OCI-LY7 (cell line): ENCODE measurements at places on chromosomes 1 and 21. TPM values are rescaled to one million over a fixed set of nuclear protein-coding genes. Genes with fewer than 3 reads are reported as not detected.

The CYP4X1 gene
- total RNA-seq, result not detected in 2 replicates

The ZMYND12 gene
- total RNA-seq, result not detected in 2 replicates

The ANGPTL1 gene
- total RNA-seq, result not detected in 2 replicates

The LEMD1 gene
- total RNA-seq, result 0.63 TPM in 1 of 2 replicates, not detected in the other

The AMY2A gene
- total RNA-seq, result not detected in 2 replicates

The OR2T2 gene
- not detected in 2 replicates for total RNA-seq

The OR2T29 gene
- not detected in 2 replicates for total RNA-seq

The BRDT gene
- not detected in 2 replicates for total RNA-seq

DNA sequence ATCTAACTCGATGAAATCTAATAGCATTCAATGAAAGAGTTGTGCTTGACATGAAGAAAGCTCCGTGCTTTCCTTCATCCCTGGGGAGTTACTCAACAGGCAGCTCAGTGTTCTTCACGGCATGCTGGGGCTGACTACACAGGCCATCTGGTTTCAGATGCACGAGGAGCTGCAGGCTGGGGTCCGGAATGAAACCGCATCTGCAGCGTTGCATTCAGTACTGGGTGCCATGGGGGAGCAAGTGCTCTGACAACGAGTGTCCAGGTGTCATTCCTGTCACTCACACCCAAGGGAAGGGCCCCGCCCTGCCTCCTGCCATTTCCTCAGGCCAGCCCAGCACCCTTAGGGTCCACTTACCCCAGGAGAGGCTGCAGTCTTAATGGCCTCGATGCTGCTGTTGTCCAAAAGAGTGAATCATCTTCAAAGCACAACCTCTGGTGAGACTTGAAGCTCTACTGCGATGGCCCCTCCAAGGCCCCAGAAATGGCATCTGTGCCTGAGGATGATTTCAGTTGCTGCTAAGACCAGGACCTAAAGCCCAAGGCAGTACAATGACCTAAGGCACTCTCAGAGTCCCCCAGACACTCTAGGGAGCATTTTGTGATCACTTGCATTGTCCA lies 61.4 kb downstream of the STUM start:
- no peak for DNase-seq

- DNase-seq, result no peak
Observed at GRCh38 chr1:80987824-80988223, 812.9 kb upstream of the ADGRL2 start.

DNA sequence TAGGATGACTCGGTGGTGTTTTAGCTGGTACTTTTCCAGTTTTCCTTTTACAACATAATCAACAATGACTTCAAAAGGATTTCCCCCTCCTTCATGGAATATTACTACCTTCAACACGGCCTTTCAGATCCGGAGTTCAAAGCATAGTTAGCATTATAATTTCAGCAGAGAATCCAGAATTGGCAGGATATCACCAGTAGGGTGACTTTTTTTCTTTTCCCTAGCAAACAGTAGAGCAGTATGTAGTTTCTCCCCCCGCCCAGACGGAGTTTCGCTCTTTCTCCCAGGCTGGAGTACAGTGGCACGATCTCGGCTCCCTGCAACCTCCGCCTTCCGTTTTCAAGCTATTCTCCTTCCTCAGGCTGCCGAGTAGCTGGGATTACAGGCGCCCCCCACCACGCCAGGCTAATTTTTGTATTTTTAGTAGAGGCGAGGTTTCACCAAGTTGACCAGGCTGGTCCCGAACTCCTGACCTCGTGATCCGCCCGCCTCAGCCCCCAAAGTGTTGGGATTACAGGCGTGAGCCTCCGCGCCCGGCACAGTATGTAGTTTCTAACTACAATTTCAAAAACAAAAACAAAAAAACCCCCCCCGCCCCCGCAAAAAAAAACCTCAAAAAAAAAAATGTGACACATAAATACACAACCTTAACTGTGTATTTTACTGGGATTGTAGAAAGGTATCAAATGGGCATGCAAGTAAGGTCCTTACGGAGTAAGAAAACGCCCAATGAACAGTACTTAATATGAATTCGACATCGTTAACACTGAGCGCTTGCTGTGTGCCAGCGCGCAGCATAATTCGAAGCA lies 1.5 kb upstream of the COX20 start:
- peak; percentile 81 for DNase-seq

- no peak for DNase-seq
Observed at GRCh38 chr1:213829780-213830179, 158.0 kb upstream of the PROX1 start.

DNA sequence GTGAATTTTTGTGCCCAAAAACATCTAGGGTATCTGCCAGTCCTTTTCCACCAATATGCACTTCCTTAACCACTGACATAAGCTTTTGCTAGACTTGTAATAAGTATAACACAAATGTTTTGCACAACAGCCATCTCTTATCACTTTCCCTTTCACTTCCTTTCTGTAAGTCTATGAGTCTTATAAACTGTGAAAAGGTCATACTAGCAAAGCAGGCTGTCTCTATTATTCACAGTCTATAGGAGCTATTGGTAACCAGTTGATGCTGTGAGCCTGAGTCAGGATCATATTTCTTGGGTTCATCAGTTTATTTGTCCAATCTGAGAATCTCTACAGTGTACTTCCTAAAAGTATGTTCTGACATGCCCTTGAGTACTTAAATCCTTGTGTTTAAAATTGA lies 172.6 kb downstream of the CHRM3 start:
- no peak for DNase-seq

DNA sequence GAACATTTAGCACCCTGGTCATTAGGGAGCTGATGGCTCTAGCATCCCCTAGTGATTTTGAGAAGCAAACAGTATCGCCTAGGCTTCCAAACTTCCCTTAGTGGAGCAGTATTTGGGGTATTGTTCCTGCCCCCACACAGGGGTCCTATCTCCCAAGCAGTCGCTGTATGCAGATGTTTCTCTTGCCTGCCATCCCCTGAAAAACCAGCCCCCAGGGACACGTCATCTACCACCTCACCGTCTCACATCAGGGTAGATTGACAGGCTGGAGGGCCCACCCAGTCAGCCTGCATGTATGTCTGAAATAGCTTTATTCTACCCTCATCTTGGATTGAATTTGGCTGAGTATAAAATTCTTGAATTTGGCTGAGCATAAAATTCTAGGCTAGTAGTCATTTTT lies 33.9 kb downstream of the TENT5C start:
- DNase-seq, result no peak

DNA sequence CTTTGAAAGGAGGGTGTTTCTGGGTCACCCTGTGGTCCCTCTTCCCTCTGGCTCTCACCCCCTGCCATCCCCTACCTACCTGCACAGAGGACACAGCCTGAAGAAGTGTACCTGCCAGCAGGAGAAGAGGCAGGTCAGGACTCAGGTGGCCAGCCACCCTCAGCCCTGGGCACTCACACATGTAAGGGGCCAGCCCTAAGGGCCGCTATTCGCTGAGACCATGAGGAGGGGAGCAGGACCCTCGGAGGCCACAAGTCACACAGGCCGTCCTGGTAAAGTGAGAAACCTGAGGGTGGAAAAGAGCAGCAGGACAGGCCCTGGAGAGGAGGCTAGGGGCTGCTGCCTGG lies 1.2 kb downstream of the ZNF692 start:
- DNase-seq, result peak; percentile 13

GRCh38 chr1:162224267-162224666 lies 152.4 kb downstream of the SPATA46 start:
- DNase-seq, result no peak

- DNase-seq, result peak; percentile 57
Observed at GRCh38 chr1:24526940-24527542, 24.4 kb downstream of the RCAN3 start.

GRCh38 chr1:232250838-232251237 lies 379.1 kb downstream of the SIPA1L2 start:
- DNase-seq, result no peak

- DNase-seq, result no peak
Observed at GRCh38 chr1:226108935-226109828, 46.7 kb downstream of the H3-3A start.

DNA sequence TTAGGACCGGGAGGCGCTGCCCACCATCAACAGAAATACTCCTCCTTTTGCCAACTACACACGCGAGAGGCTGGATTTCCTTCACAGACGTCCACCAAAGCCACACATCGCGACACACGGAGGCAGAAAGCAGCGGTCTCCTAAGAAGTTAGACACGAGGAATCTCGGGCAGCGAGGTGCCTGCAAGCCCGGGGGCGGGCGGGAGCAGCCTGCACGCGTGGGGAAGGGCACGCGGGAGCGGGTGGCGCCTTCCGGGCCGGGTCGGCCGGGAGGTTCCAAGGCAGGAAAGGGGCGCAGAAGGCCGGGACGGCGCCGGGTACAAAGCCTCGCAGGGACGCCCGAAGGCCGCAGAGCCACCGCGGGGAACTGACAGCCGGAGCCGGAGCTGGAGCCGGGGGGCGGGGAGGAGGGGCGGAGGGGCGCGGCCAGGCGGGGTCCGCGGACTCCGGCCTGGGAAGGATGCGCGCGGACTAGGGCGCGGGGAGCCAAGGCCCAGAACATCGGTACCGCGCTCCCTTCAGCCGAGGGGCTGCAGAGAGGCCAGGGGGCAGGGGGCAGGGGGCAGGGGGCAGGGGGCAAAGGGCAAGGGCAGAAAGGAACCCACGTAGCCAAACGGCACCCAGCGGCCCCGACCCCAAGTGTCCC lies 722 bp downstream of the NPHP4 start:
- peak; percentile 49 for DNase-seq
